HFFc6 (cell line): ENCODE measurements at places on chromosomes 1 and 21. TPM values are rescaled to one million over a fixed set of nuclear protein-coding genes. Genes with fewer than 3 reads are reported as not detected.
A peak's percentile ranks its signal among the peaks of the same experiment; 100 is the strongest.

Gene PTPN7
- total RNA-seq: not detected in 3 replicates

Gene ZNF695
- 1.3 and 2.7 TPM in 2 replicates for total RNA-seq

Gene IL10
- total RNA-seq: not detected in 3 replicates

GRCh38 chr1:156490401-156491032, 10.1 kb downstream of the MEF2D start:
- DNase-seq: no peak

DNA sequence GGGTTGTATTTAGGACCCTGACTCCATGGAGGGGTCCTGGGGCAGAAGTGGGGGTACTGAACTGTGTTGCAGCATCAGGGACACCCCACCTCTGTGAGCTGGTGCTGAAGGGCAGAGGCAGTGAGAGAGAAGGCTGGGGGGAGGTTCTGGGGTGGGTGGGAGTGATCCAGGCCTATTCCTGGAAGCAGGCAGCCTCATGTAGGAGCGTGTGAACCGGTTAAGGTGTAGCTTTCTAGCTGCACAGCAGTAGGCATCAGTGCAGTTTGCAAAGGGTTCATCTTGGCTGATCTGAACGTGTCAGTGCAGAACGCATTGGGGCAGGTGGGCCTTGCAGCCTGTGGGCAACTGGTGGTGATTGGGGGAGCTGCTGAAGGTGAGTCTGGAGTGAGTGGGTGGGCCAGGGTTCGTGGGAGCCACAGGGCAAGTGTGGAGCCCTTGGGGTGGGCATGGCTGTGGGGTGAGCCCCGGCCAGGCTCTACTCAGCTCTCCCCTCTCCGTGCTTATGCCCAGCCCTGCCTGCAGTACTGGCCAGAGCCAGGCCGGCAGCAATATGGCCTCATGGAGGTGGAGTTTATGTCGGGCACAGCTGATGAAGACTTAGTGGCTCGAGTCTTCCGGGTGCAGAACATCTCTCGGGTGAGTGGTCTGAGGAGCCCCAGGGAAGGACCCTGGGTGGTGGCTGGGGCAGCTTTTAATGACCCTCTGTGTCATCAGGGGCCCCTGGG, 86.7 kb downstream of the PTPRU start:
- no peak for DNase-seq

DNA sequence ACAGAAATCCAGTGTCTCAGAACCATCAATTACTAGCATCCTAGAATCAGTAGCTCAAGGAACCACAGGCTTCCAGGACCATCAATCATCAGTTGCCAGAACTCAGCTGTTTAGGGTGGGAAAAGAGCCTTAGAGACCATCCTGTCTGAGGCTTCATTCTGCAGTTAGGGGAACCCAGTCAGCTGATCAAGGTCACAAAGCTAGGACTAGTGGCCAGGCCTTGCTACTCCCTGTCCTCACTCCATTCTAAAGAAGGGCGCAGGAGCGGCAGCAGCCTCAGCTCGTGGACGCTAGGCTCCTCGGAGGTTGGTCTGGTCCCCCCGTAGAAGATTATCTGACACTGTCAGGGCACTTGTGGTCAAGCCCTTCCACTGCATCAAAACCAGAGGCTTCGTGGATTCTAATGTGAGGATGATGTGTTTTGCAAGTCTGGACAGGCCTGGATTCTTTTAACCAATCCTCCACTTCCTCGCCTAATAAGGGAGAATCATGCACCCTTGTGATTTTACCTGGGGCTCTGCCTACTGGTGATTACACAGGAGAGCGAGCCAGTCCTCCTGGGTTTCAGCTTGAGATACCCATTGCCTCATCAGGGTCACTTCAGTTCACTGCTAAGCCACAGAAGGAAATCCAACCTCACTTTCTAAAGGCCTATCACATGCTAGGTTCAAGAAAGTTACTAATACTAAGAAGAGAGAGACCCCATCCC, 41.7 kb upstream of the IFFO2 start:
- DNase-seq: no peak

DNA sequence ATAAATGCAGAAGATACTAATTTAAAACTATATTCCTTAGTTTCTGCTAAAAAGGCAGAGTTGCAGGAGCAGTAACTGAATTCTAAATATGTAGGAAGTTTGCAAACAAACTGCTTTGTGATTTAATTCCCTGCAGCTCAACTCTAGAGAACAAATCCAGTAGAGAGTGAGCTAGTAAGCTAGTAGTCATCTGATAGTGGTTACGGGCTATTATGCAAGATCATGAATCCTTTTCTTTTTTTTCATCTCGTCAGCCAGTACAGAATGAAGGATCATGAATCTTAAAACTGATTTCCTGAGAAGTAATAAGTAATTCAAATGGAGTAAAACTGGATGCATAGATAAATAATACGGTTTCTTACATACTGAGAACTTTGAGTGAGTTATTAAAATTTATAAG, 3.3 kb downstream of the DPH5 start:
- DNase-seq: peak; percentile 3
